Fibroblast of skin of left biceps (primary cell): ENCODE measurements at places on chromosomes 12 and 14.
A peak's percentile ranks its signal among the peaks of the same experiment; 100 is the strongest.

- no peak for DNase-seq
These were observed 12.0 kb upstream of the CD9 start for GRCh38 chr12:6187948-6188793.

GRCh38 chr14:97283426-97283825 is 486.2 kb downstream of the VRK1 start:
- DNase-seq, result no peak

- DNase-seq, result no peak
These were observed 96.3 kb upstream of the PLEKHA5 start for GRCh38 chr12:19033244-19033643.

DNA sequence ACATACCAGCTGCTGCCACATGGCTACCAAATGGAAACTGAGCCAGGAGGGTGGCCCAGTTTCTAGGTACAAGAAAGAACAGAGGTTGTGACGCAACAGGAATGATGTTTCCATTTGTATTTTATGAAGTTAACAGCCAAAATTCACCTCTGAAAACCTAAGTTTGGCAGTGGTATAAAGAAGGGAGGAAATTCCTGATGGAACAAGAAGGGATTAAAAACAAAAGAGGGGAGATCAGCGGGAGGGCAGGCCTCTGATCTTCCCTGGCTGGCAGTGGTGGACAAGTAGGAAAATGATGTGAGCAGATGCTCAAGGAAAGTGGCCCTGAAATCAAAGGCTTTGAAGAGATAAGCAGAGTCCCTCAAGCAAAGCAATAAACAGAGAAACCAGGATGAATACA is 47.3 kb upstream of the BCL2L14 start:
- no peak for DNase-seq

DNA sequence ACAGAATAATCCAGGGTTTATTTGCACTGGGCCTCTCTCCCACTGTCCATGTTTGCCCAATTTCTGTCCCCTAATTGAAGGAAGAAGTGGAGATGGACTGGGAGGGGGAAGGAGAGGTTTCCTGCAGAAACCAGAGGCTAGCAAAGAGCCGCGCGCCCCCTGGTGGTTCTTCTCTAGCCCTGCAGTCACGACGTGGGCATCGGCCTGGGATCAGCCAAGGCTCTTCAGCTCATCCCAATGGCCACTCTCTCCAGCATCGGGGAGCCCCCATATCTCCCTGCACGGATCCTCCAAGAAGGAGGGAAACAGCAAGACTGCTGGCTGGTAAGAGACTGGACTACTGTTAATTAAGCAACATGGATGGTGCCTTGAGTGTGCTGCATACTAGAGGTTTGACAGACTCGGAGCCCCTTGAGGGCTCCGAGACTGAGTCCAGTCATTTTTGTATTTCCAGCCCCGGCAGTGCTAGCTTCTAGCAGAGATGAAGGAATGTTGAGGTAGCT is 18.7 kb downstream of the ZBTB39 start:
- DNase-seq, result peak; percentile 36

- DNase-seq, result no peak
These were observed 64.7 kb downstream of the ZNF641 start for GRCh38 chr12:48285751-48286650.

GRCh38 chr12:88810806-88811205 is 230.5 kb upstream of the KITLG start:
- no peak for DNase-seq

- DNase-seq, result no peak
These were observed 7.1 kb downstream of the EXOC5 start for GRCh38 chr14:57261604-57262003.

GRCh38 chr14:63707216-63707615 is 20.6 kb downstream of the SGPP1 start:
- DNase-seq, result no peak

GRCh38 chr14:95072310-95072905 is 84.9 kb downstream of the DICER1 start:
- no peak for DNase-seq

DNA sequence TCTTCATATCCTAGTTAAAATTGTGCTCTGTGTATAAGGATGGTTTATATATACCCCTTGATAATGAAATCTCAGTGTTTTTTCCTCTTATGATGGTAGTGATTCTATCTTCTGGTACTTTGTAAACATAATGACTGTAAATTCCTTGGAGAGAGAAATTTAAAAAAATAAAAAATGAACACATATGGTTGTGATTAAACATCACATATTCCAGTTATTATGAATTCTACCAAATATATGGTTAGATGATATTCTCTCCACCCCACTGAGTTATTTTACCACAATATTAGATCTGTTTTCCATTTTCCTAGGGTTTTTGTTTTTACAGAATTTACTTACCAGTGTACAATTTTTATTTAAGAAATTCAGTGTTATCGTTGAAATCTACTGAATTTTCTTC is 481.9 kb upstream of the NOVA1 start:
- DNase-seq, result no peak

GRCh38 chr12:99431203-99431602 is 216.3 kb upstream of the GARIN6 start:
- DNase-seq, result no peak

- no peak for DNase-seq
These were observed 510 bp downstream of the ARID2 start for GRCh38 chr12:45730084-45730347.

DNA sequence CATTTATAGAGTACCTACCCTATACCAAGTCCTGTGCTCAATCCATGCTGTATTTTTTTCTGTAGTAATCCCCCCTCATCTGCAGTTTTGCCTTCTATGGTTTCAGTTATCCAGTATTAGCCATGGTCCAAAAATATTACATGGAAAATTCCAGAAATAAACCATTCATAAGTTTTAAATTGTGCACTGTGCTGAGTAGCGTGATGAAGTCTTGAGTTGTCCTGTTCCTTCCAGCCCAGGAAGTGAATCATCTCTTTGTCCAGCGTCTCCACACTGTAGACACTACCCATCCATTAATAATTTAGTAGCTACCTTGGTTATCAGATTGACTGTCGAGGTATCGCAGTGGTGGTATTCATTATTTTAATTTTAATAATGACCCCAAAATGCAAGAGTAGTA is 54.2 kb downstream of the SUDS3 start:
- DNase-seq, result no peak
